Activated CD4-positive, alpha-beta memory T cell treated with anti-CD3 and anti-CD28 coated beads, Interleukin-2, amount 10 ng/mL, durations not matched to agents 7 days and 5 days (primary cell): ENCODE measurements at places on chromosomes 1 and 21. TPM values are rescaled to one million over a fixed set of nuclear protein-coding genes. Genes with fewer than 3 reads are reported as not detected.

Gene UCK2
- total RNA-seq: 32.1 TPM

Gene ITLN2
- not detected for total RNA-seq

Gene TLCD4
- total RNA-seq: not detected

Gene C1orf116
- total RNA-seq: 0.08 TPM

Gene KRTAP19-8
- total RNA-seq: not detected

Gene FCGR1A
- 1.1 TPM for total RNA-seq

Gene DNM3
- total RNA-seq: 2.0 TPM

Gene ADAM30
- total RNA-seq: not detected

Gene CRABP2
- total RNA-seq: 0.58 TPM

Gene CD1E
- not detected for total RNA-seq

Gene MROH9
- not detected for total RNA-seq

Gene SPRR2G
- total RNA-seq: not detected

Gene GJA8
- not detected for total RNA-seq

DNA sequence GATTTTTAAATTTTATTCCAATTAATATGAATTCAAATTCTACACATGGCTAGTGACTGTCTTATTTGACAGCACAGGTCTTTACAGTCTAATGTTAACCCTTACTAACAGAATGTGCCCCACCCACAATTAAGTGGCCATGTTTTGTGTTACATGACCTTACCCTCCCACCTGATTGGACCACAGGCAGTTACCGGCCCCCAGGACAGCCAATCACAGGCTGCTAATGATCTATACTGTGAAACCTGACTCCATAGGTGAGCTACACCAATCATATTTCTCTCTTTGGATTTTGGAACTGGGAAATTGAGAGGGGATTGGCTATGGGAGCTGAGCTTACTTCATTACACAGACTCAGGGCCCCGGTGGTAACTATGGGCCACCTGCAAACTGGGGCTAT is 27.5 kb downstream of the ZP4 start:
- DNase-seq: no peak

- DNase-seq: no peak
Measured at GRCh38 chr1:185213091-185213490, 56.1 kb downstream of the SWT1 start.

GRCh38 chr1:244164511-244164890 is 113.4 kb downstream of the ZBTB18 start:
- DNase-seq: no peak

GRCh38 chr1:182092336-182092735 is 30.8 kb upstream of the ZNF648 start:
- DNase-seq: no peak

DNA sequence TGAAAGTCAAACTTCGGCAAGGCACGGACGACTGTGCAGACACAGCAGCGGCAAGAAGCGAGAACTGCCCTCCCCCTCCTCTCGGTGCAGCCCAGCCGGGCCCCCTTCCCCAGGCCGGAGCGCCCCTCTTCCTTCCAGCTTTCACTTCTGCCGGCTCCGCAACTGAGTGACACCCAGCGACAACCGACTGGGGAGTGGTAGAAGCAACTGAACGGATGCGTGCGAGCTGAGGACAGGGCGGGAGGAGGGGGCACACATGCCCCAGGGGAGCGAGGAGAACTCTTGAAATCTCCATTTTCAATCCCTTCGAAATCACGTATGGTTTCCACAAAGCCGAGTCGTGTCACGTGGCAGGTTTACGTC is 146.6 kb downstream of the PGBD5 start:
- no peak for DNase-seq

DNA sequence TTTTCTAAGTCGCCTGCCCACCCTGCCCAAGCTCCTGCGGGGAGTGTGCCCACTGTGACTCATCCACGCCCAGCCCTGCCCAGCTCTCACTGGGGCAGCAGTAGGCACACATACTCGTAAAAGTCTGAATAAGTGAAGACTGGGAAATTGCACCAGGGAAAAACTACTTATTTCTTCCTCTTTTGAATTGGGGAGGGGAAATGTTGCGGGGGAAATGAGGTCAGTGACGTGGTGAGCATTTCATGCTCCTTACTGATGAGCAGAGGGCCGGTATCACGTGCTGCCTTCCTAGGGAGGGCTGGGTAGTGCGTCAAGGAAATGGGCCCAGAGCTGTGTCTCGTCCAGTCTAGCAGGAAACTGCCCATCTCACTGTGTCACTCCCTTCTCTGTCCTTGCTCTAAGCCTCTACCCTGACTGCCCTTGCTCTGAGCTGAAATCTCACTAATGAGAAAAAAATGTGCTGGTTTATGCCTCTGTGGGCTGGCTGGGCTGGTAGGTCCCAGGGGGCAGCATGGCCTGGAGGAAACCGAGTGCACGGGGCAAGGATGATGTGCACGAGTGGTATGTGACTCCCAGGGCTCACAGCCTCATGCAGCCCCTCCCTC is 13.5 kb upstream of the TNFRSF1B start:
- DNase-seq: peak; percentile 51

DNA sequence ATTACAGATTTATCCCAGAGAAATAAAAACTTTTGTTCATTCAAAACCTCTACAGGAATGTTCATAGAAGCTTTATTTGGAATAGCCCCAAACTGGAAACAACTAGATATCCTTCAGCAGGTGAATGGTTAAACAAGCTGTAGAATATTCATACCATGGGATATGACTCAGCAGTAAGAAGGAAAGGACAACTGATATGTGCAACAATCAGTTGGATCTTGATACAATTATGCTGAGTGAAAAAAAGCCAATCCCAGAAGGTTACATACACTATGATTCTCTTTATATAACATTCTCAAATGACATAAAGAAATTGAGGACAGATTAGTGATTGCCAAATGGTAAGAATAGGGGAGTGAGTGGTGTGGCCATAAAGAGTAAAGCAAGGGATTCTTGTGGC is 376.7 kb downstream of the S1PR1 start:
- no peak for DNase-seq

DNA sequence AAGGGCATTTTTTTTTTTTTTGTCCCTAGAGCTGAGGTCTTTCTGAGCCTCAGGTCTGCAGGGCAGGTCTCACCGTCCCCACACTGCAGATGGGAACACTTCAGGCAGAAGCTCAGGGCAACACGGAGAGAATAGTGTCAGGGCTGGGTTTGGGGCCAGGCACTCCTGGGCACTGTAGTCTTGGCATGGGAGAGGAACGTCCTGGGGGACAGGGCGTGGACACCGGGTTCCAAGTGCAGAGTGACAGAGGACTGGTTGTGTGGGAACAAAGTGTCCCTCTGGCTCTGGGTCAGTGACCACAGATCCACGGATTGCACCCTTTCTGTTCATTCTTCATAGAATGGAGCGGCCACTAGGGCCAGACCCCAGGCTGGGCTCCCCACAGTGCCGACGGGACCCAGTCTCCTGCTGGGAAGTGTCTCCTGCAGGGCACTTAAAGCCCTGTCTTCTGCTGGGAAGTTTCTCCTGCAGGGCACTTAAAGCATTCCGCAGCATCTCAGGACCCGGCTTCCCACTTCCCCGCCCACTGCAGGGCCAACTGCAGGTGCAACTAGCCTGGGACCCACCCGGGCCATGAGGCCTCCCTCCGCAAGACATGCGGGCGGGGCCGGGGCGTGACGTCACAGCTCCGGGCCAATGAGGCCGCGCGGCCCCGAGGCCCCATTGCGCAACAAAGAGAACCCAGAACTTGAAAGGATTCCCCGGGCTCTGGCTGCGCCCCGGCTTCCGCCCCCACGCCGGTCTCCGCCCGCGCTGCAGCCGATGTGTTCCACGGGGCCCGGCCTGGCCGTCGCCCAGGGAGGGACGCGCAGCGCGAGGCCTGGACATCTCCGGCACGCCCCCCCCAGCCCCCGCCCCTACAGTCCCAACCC is 1.2 kb downstream of the GPR153 start:
- peak; percentile 85 for DNase-seq

GRCh38 chr1:158607296-158607695 is 2.2 kb downstream of the OR10Z1 start:
- DNase-seq: no peak

DNA sequence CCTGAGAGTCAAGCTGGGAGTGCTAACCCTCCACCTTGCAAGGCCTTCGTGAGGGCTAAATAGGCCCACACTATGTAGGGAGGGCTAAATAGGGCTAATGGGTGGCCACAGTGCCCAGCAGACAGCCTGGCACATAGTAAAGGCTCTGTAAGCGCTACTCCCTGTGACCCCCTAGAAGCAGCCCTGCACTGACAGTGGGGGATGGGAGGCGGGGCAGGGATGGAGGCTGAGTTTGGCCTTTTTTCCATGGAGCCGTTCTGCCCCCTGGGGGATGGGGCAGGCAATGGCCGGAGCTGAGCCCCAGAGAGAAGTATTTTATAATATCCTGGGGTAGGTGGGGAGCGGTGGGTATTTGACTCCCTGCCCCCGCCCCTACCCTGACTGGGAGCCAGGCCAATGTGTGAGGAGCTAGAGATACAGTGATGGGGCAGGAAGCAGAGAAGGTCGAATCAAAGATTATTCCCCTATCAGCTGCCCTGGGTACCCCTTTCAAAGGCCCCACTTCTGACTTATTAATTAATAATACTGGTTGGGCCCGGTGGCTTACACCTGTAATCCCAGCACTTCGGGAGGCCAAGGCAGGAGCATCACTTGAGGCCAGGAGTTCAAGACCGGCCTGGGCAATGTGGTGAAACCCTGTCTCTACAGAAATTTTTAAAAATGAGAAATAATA is 42.3 kb downstream of the LACTBL1 start:
- peak; percentile 32 for DNase-seq

GRCh38 chr1:240831191-240831631 is 219.3 kb upstream of the GREM2 start:
- no peak for DNase-seq

DNA sequence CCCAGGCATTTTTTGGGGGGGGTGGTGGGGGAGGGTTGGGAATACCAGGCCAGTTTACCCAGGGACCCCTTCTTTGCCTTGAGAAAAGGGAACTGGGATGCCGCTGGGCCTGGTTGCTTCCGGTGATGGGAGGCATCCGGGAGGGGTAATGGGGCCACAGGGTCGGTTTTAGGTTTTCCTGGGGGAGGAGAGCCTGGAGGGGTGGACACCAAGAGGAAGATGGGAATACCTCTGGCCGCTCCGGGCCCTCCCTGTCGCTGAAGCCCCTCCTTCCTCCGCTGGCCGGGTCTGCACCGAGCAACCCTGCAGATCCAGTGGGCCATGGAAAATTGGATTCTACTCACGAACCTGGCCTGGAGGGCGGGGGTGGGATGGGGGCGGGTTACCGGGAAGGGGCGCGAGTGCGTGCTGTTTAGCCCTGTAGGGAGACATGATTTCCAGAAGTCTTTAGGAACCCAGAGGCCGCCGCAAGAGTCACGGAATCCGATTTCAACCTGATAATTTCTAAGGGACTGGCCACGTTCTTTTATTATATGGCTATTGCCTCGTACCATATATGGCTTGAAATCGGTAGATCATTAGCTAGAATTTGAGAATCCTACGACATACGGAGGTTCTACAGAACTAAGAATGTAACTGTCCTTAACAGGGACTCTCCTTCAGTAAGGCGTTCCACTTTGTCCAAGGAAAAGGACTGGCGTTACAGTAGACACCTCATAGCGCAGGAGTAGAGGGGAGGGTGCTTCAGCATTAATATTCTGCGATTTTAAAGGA is 749 bp downstream of the AKIRIN1 start:
- DNase-seq: no peak

- no peak for DNase-seq
Measured at GRCh38 chr1:19505693-19506457, 20.5 kb upstream of the CAPZB start.

- DNase-seq: no peak
Measured at GRCh38 chr1:9910076-9910422, at the start of gene CTNNBIP1. TSS of gene CTNNBIP1 (minus strand) at chr1:9910269. CDS start at chr1:9872064, 38,205 bp downstream.

DNA sequence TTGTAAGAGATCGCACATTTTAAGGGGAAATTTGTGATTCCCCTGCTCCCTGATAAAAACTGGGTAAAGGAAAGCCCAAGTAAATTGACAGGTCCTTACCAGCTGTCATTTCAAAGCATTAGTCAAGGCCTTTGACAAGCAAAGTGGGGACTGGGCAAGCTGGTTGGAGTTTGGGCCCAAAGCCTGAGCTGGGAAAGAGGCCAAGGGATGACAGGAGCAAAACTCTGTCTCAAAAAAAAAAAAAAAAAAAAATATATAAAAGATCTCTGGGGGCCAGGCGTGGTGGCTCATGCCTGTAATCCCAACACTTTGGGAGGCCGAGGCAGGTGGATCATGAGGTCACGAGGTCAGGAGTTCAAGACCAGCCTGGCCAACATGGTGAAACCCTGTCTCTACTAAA is 36.9 kb downstream of the SLC2A1 start:
- no peak for DNase-seq
